C1 segment of cervical spinal cord (tissue), 14 donors: ENCODE measurements at places on chromosomes 12 and 14.

GRCh38 chr12:7064516-7064915, 4.0 kb downstream of the C1S start:
- no peak for DNase-seq

GRCh38 chr12:95877622-95878021, 18.9 kb downstream of the SNRPF start:
- DNase-seq, result no peak

GRCh38 chr12:25594376-25594775, 41.3 kb upstream of the LMNTD1 start:
- DNase-seq, result no peak

DNA sequence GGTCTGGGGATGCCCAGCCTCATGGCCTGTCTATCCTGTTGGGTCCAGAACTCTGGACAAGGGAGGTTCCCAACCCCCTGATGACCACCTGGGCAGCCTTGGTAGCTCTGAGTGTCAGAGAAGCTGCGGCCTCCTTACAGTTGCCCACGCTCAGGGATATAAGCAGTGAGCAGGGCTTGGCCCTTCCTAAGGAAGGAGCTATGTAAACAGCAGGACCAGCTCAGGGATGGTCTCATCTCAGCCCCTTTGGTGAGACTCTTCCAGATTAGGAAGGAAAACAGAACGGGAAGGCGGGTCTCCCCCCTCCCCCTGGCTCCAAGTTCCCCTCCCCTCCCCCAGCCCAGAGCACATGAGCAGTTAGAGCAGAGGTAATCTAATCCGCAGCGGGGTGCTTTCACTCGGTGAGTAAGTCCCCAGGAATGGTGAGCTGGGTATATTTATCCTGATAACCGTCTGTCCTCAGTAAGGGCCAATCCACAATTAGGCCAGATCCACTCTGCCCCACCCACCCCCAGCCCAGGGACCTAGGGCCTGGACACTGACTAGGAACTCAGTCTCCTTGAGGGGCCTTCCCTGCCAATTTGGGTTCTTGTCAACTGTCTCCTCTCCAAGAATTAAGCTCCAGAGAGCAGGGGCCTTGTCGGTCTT, 29.5 kb upstream of the RPLP0 start:
- peak; percentile 33 for DNase-seq
